Erythroblast (primary cell): ENCODE measurements at places on chromosomes 11 and 22.
A peak's percentile ranks its signal among the peaks of the same experiment; 100 is the strongest.

- DNase-seq, result no peak
These were observed 5.3 kb upstream of the CDC42BPG start for GRCh38 chr11:64849598-64850356.

DNA sequence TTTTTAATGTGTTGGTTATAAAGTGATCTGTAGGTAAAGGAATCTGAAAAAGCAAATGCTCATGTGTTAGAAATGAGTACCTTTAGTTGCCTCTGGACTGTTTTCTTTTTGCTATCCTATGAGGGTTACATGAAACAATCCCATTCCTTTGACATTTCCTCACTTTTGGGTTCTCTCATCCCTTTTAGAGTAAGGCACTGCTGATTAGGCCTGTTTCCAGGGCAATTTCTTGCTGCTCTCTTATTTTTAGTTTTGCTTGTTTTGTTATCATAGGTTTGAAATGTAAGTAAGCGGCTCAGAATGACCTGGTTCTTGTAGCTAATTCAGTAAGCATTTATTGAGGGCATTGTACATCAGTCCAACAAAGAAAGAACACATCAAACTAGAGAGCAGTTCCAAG, 138.9 kb downstream of the DDX10 start:
- DNase-seq, result no peak

- no peak for DNase-seq
These were observed 2.0 kb upstream of the CCDC73 start for GRCh38 chr11:32796425-32796824.

DNA sequence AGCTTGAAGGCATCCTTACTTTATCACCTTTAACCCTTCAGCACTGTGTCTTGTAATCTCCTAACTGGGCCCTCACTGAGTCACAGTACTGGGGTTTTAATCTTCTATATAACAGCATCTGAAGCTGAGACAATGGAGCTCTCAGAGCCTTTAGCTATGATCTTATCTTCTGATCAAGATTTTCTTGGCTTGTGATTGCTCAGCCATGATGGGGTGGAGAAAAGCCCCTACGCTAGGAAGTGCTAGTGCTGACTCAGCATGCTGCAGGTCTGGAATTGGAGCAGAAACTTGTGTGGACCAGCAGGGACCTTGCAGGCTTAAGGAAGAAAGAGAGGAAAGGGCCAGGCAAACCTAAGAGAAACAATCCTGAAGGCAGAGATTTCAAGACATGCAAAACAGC, 71.7 kb upstream of the EED start:
- peak; percentile 61 for DNase-seq

- DNase-seq, result no peak
These were observed 12.1 kb downstream of the DCUN1D5 start for GRCh38 chr11:103079833-103080232.

GRCh38 chr22:46273432-46274148, 5.8 kb downstream of the TTC38 start:
- DNase-seq, result no peak

GRCh38 chr11:108726077-108726800, 61.4 kb downstream of the DDX10 start:
- no peak for DNase-seq

GRCh38 chr22:48489551-48490499, 1337.8 kb downstream of the BRD1 start:
- no peak for DNase-seq

DNA sequence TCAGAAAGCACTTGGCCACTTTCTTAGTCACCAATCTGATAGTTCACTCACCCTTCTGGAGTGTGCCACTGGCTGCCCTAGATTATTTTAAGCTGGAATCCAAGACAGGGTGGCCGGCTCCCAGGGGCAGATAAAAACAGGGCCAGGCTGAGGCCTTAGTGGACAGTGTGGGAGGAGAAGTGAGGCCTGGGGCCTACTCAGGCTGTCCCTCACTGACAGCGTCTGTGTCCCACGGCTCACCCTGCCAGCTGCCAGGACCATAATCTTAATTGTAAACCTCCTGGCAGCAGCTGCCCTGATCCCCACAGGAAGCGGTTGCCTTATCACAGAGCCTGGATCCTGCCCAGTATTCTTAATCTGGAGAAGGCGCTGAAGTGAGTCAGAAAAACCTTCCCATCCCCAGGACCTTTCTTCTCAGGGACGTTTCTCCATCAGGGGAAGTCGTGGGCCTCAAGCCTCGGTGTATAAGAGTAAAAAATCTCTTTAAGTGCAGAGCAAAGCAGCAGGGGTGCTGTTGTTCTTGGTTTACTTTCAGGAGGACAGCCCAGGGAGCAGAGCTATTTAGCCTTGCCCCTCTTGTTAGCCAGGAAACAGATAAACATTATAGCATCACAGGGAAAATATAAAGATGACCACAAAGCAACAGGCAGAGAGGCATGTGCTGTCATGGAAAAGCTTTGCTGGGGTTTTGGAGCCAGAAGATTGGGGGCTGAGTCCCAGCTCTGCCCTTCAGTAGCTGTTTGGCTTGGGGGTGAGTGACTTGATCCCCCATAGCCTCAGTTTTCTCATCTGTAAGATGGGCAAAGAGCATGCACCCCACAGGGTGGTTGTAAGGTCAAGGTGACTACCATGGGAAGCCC, 39.6 kb downstream of the TSPAN18 start:
- DNase-seq, result peak; percentile 51

DNA sequence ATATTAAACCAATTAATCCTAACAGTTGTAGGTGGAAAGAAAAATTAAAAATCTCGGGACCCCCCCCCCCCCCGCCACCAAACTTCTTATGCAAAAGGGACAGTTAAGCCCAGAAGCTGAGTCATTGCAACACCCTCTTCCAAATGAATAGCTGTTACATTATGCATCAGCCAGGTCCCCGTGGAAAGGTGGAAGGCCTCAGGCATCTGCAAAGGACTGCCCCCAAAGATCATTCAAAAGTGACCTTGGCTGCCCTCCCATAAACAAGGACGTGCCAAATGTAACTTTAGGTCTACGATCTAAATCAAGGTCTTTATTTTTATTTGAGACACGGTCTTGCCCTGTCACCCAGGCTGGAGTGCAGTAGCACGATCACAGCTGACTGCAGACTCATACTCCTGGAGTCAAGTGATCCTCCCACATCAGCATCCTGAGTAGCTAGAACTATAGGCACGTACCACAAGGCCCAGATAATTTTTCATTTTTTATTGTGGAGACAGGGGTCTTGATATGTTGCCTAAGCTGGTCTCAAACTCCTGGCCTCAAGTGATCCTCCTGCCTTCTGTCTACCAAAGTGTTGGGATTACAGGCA, 22.8 kb downstream of the SYN3 start:
- DNase-seq, result no peak
